Activated T-helper 2 cell treated with anti-CD3 and anti-CD28 coated beads, Interferon-gamma antibody, Interleukin-2, Interleukin-4, amounts not matched to agents 10 μg/mL and 5 μg/mL and 100 μg/mL, durations not matched to agents 14 hours and 24 hours and 36 hours (primary cell): ENCODE measurements at places on chromosomes 2 and 18.
A peak's percentile ranks its signal among the peaks of the same experiment; 100 is the strongest.

- peak overlapping the region; percentile 82 for H3K27ac ChIP-seq
- peak overlapping the region; percentile 90 for H3K4me3 ChIP-seq
- DNase-seq, result no peak
- H3K4me1 ChIP-seq, result peaks cover 10% of the 10 kb centered on the region
Measured at GRCh38 chr2:131093696-131094462, 619 bp upstream of the FAM168B start.

DNA sequence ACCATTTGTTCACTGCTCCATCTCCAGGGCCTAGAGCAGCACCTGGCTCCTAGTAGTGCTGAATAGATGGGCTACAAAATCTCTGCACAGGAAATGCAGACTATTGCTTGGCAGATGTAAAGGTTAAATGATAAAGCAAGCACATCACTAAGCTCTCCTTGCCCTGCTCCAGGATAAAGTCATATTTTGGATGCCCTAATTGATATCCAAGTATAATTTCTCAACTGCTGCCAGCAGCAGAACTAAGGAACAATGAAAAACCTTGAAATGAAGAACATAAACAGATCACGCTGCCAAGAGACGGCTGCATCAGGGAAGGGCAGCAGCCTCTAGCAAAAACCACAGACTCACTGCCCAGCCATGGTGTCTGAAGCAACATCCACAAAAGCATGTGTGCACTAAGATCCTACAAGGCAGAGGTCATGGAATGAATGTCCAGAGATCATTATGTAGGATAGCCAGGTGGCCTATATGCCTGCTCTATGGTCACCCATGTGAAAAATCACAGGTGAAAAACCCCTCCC, 134.7 kb downstream of the TMEM163 start:
- no peak overlapping the region for H3K27ac ChIP-seq
- peaks cover 4% of the 10 kb centered on the region for H3K27me3 ChIP-seq
- H3K36me3 ChIP-seq, result no peaks in the 10 kb centered on the region
- peaks cover 9% of the 10 kb centered on the region for H3K4me1 ChIP-seq
- DNase-seq, result no peak

DNA sequence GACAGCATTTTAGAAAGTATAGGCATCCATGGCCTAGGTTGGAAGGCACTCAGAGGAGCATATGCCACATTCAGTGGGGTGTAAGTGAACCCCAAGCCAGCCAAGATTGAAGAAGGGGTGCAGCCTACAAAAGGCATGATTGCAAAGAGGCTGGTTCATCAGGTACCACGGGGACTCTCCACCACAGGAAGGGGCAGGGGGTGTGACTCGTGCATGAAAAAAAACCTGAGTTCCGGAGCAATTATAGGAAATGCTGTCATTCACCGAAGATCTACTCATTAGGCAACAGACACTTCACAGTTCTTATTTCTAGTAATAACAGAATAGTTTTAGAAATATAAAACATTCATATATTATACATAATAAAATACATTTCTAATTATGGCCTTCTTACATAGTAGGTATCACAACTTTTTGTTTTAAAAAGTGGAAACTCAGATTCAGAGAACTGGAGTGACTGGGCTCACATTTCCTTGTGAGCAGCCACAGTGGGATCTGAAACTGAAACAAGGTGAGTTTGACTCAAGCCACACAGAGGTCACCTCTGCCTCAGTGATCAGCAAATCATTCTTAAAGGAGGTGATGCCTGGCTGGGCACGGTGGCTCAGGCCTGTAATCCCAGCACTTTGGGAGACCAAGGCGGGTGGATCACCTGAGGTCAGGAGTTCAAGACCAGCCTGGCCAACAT, 188.4 kb upstream of the GYPC start:
- H3K27ac ChIP-seq, result no peak overlapping the region
- no peak for DNase-seq
- no peaks in the 10 kb centered on the region for H3K4me1 ChIP-seq
- no peaks in the 10 kb centered on the region for H3K27me3 ChIP-seq
- H3K36me3 ChIP-seq, result no peaks in the 10 kb centered on the region

DNA sequence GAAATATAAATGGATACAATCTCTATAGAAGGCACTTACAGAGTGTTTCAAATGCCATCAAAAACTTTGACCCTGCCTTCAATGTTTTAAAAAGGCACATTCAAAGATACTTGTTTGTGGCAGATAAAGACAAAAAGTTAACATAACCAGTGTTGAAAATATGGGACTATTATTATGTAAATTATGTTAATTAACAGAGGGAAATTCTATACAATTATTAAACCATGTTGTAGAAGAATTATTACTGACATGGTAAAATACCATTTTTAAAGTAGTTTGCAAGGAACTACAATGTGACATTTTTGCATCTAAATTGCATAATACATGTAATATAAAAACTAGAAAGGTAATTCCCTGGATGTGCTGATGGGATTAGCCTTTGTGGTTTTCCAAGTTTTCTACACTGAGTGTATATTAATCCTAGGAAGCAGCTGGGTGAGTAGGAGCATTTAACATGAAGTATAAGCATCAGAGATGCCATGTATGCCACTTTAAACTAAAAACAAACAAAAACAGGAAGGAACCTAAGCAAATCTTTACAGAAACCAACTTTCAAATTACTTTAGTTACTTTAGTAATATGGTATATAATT, 21.7 kb downstream of the MIB1 start:
- no peaks in the 10 kb centered on the region for H3K27me3 ChIP-seq
- no peak for DNase-seq
- H3K4me1 ChIP-seq, result peaks cover 4% of the 10 kb centered on the region

- peaks cover 32% of the 10 kb centered on the region for H3K36me3 ChIP-seq
- no peak overlapping the region for H3K4me3 ChIP-seq
- H3K27ac ChIP-seq, result peak overlapping the region; percentile 68
- no peaks in the 10 kb centered on the region for H3K27me3 ChIP-seq
Measured at GRCh38 chr18:69954719-69955480, 7.2 kb upstream of the CD226 start.

GRCh38 chr2:138428710-138429440, 72.7 kb upstream of the SPOPL start:
- H3K4me3 ChIP-seq, result no peak overlapping the region
- no peaks in the 10 kb centered on the region for H3K36me3 ChIP-seq
- no peak for DNase-seq
- H3K27me3 ChIP-seq, result no peaks in the 10 kb centered on the region
- H3K4me1 ChIP-seq, result no peaks in the 10 kb centered on the region
- H3K27ac ChIP-seq, result no peak overlapping the region
